ENCODE measurements at places on chromosomes 13 and 19. TPM values are rescaled to one million over a fixed set of nuclear protein-coding genes. Genes with fewer than 3 reads are reported as not detected.
A peak's percentile ranks its signal among the peaks of the same experiment; 100 is the strongest.

- DNase-seq, result peak; percentile 3
- H3K27ac ChIP-seq, result no peak overlapping the region
- H3K4me3 ChIP-seq, result no peak overlapping the region
- no peaks in the 10 kb centered on the region for H3K27me3 ChIP-seq
- H3K4me1 ChIP-seq, result peaks cover 10% of the 10 kb centered on the region
Measured at GRCh38 chr13:113922412-113923118, 51.3 kb downstream of the C13orf46 start.

The CABP5 gene
- not detected for total RNA-seq

The KLK1 gene
- 5.4 TPM for total RNA-seq

The GNA15 gene
- 0.44 TPM for total RNA-seq

- no peaks in the 10 kb centered on the region for H3K36me3 ChIP-seq
- H3K4me1 ChIP-seq, result no peaks in the 10 kb centered on the region
- H3K27me3 ChIP-seq, result no peaks in the 10 kb centered on the region
- no peak overlapping the region for H3K27ac ChIP-seq
- no peak for DNase-seq
Measured at GRCh38 chr13:62799931-62800436, 1384.3 kb upstream of the PCDH20 start.

The PGLYRP1 gene
- total RNA-seq, result not detected

GRCh38 chr13:73891805-73892204 lies 242.4 kb downstream of the KLF12 start:
- no peak overlapping the region for H3K27ac ChIP-seq
- H3K4me3 ChIP-seq, result no peak overlapping the region
- H3K27me3 ChIP-seq, result no peaks in the 10 kb centered on the region
- no peaks in the 10 kb centered on the region for H3K36me3 ChIP-seq
- DNase-seq, result no peak
- H3K4me1 ChIP-seq, result peaks cover 38% of the 10 kb centered on the region

DNA sequence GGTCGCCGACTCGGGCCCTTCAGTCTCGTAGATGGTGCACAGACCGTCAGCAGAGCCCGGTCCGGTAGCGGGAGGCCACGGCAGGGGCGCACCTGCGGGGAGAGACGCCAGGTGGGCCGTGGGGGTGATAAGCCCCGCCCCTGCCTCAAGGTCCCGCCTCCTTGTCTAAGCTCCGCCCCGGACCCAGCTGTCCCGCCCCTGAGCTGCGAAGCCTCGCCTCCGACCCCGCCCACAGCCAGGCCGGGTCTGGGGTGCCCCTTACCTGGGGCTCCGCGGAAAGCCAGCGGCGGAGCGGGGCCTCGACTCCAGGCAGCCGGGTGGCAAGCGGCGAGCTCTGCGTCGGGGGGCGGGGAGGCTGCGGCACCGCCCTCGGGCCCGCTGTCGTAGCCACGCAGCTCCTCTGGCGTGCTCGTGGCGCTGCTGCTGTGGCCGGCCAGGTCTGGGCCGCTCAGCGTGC lies 4.7 kb downstream of the PRR36 start:
- no peak overlapping the region for H3K27ac ChIP-seq
- peaks cover 55% of the 10 kb centered on the region for H3K27me3 ChIP-seq
- DNase-seq, result peak; percentile 85
- H3K4me3 ChIP-seq, result peak overlapping the region; percentile 57

DNA sequence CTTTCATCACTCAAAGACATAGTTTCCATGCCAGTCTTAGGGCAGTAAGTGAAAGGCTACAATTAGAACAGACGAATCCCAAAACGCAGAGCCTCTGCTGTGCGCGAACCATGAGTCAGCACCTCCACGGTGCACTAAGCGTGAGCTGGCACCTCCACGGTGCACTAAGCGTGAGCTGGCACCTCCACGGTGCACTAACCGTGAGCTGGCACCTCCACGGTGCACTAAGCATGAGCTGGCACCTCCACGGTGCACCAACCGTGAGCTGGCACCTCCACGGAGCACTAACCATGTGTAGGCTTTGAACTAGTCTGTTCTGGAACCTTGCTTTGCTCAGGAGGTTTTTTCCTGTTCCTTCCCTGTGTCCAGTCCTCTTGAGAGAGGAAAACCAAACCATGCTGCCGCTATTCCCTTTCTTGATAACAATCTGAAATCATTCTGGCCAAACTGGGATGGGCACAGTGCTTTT lies 120.6 kb downstream of the IRS2 start:
- no peak overlapping the region for H3K27ac ChIP-seq
- H3K4me3 ChIP-seq, result no peak overlapping the region
- peaks cover 10% of the 10 kb centered on the region for H3K27me3 ChIP-seq
- H3K36me3 ChIP-seq, result no peaks in the 10 kb centered on the region

The RNF225 gene
- 1.1 TPM for total RNA-seq

DNA sequence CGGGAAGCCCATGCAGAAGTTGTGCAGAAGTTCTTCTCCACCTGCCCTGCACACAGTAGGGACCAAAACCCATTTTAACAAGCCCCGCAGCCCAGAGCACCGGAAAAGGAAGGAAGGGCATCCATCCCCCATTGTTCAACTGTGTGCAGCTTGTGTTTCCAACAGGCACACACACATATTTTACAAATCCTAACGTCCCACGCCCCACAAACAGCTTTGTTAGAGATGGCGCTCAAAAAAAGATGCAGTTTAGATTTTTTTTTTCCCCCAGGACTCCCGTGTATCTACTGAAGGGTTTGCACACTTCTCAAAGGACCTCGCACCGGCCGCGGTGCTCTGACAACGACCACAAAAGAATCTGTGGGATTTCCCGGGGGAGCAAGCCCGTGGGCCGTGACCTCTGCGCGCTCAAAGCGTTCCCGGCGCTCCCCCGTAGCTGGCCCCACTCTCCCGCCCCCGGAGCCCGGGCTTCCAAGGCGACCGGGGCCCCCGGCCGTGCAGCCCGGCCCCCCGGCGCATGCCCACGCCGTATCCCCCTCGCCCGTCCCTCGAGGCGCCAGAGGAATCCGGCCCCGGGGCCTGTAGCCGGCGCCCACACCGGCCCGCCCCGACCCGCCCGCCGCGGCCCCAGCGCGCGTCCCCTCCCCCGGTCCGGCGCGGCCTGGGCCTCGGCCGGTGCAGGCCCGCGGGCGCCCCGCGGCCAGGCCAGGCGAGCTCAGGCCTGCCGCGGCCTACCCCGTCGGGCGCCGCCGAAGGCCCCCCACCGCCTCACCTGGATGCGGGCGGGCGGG lies 523 bp downstream of the ELAVL1 start:
- H3K4me3 ChIP-seq, result peak overlapping the region; percentile 98
- H3K27ac ChIP-seq, result peak overlapping the region; percentile 97
- no peak for DNase-seq
- H3K27me3 ChIP-seq, result no peaks in the 10 kb centered on the region
- peaks cover 20% of the 10 kb centered on the region for H3K36me3 ChIP-seq

The SLC17A7 gene
- total RNA-seq, result 2.1 TPM

The TLE6 gene
- total RNA-seq, result 3.1 TPM

The DHDH gene
- total RNA-seq, result 3.1 TPM

The TTC9B gene
- not detected for total RNA-seq

DNA sequence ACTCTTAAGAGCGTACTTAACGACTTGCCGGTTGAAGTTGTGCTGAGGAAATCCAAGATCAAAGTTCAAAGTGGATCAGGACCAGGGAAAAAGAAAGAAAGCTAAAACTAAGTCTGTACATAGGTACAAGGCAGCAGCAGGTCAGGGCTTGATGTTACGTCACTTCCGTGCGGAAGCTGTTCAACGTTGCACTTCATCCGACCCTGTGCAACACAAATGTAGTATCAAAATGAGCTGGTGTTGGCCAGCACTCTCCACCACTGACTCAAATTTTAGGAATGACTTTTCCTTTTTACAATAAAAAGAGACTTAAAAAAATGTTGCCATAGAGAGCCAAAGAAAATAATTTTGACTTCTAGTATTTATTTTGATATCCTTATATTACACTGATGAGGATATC lies 1315.4 kb downstream of the EFNB2 start:
- H3K4me1 ChIP-seq, result no peaks in the 10 kb centered on the region
- H3K27me3 ChIP-seq, result no peaks in the 10 kb centered on the region
- H3K27ac ChIP-seq, result no peak overlapping the region
- H3K4me3 ChIP-seq, result no peak overlapping the region
- H3K36me3 ChIP-seq, result no peaks in the 10 kb centered on the region

DNA sequence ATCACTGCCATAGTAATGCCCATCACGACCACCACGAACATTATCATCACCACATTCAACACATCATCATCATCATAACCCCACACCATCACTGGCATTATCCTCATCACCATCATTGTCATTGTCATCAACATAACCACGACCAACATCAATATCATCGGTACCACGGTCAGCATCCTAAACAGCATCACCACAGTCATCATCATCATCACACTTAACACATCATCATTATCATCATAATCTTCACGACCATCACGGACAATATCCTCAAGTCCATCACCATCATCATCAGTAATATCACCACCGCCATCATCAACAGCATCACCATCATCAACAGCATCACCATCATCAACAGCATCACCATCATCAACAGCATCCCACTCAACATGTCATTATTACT lies 70.3 kb downstream of the MBD3L1 start:
- H3K4me1 ChIP-seq, result no peaks in the 10 kb centered on the region
- no peak overlapping the region for H3K4me3 ChIP-seq

The FOXA3 gene
- 24.6 TPM for total RNA-seq

The C13orf46 gene
- total RNA-seq, result 0.37 TPM

DNA sequence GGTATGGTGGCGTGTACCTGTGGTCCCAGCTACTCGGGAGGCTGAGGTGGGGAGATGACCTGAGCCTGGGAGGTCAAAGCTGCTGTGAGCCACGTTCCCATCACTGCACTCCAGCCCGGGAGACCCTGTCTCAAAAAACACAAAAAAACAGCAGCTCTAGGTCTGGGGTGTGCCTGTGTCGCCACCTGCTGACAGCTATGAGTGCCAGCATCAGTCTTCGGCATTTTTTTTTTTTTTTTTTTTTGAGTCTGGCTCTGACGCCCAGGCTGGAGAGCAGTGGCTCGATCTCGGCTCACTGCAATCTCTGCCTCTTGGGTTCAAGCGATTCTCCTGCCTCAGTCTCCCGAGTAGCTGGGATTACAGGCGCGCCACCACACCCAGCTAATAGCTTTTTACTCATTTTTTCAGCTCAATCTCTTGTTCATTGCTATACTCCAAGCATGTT lies 10.1 kb downstream of the AP2S1 start:
- H3K27me3 ChIP-seq, result no peaks in the 10 kb centered on the region
- H3K4me1 ChIP-seq, result no peaks in the 10 kb centered on the region
- peaks cover 29% of the 10 kb centered on the region for H3K36me3 ChIP-seq
- H3K4me3 ChIP-seq, result no peak overlapping the region
- DNase-seq, result peak; percentile 66
- 0 out of 2 replicates have a peak overlapping the region, but pooled peaks have one; percentile 41 for H3K27ac ChIP-seq

DNA sequence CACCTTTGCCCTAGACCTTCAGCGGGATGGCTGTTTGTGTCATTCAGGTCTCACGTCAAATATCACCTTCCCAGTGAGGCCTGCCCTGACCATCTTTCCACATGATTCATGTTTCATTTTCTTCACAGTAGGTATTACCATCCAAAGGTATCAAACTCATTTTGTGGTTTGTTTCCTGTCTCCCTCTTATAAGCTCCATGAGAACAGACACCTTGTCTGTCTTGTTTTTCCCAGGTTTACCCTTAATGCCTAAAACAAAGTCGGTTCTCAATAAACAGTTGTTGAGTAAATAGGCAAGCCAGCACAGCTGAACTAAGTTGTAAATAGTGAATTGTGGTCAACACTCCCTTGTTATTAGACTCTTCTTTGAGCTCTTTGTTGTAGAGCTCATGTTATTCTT lies 122.6 kb upstream of the GJB6 start:
- no peak overlapping the region for H3K27ac ChIP-seq
- H3K4me1 ChIP-seq, result peaks cover 7% of the 10 kb centered on the region
- H3K27me3 ChIP-seq, result peaks cover 9% of the 10 kb centered on the region
- DNase-seq, result no peak
- no peaks in the 10 kb centered on the region for H3K36me3 ChIP-seq

DNA sequence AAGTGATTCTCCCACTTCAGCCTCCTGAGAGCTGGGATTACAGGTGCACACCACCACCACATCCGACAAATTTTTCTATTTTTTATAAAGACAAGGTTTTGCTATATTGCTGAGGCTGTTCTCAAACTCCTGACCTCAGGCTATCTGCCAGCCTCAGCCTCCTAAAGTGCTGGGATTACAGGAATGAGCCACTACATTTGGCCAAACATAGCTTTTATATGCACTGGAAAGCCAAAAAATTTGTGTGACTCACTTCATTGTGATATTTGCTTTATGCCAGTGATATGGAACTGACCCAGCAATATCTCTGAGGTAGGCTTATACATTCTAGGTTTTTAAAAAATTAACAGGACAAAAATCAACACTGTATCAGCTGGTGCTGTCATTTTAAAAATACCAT lies 26.8 kb upstream of the ACOD1 start:
- H3K27me3 ChIP-seq, result no peaks in the 10 kb centered on the region
- no peak overlapping the region for H3K27ac ChIP-seq
- no peaks in the 10 kb centered on the region for H3K4me1 ChIP-seq
- DNase-seq, result no peak
- no peak overlapping the region for H3K4me3 ChIP-seq

The CALR3 gene
- 0.50 TPM for total RNA-seq

DNA sequence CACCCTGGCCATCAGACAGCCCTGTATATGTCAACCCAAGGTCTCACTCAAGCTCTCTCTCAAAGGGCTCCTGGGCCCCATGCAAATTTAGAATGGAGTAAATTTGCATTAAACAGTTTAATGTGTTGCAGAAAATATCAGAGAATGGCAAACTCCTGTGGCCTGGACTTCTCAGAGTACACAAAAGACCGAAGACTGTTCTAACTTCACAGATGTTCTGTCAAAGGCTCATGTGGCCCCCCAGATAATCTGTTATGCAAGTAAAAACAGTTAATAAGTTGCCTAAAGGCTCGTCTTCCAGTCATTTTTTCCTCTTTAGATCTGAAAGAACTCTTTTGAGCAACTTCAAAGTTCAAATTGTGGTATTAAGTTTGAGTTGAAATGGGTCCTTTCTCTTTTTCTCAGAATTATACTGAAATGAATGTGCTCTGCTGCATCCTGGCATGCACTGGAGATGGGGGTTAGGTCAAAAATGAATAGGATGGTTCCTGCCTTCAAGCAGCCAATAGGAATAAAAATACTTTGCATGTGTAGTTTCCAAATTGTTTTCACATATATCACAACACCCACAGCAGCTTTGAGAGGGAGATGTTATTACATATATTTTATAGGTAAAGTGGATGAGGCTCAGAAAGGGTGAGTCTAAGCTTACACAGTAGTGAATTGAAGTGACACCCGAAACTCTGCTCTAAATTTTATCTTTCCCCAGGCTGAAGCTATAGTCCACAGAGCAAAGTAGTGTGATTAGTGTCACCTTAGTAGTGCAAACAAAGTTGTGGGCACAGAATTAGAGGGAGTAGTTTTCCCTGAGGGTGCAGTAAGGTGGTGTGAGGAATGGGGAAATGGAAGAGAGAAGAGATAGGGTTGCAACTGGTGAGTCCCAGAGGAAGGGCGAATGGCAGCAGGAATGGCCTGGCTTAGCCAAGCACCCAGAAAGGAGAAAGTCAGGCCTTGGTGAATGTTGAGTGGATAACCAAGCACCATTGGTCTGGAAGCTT lies 205.0 kb upstream of the RFC3 start:
- DNase-seq, result no peak
- H3K36me3 ChIP-seq, result no peaks in the 10 kb centered on the region
- no peaks in the 10 kb centered on the region for H3K27me3 ChIP-seq
- no peak overlapping the region for H3K27ac ChIP-seq
- H3K4me1 ChIP-seq, result peaks cover 31% of the 10 kb centered on the region

The WDR87 gene
- total RNA-seq, result not detected

- no peak overlapping the region for H3K27ac ChIP-seq
- DNase-seq, result no peak
- H3K27me3 ChIP-seq, result peaks cover 85% of the 10 kb centered on the region
- peaks cover 9% of the 10 kb centered on the region for H3K4me1 ChIP-seq
Measured at GRCh38 chr13:28099396-28100149, 803 bp downstream of the FLT3 start.
